ENCODE measurements at places on chromosomes 2 and 18.
A peak's percentile ranks its signal among the peaks of the same experiment; 100 is the strongest.

- DNase-seq: no peak
Measured at GRCh38 chr2:46387886-46388515, 90.8 kb downstream of the EPAS1 start.

- peak; percentile 21 for DNase-seq
Measured at GRCh38 chr18:63439334-63439733, 17.1 kb upstream of the VPS4B start.

DNA sequence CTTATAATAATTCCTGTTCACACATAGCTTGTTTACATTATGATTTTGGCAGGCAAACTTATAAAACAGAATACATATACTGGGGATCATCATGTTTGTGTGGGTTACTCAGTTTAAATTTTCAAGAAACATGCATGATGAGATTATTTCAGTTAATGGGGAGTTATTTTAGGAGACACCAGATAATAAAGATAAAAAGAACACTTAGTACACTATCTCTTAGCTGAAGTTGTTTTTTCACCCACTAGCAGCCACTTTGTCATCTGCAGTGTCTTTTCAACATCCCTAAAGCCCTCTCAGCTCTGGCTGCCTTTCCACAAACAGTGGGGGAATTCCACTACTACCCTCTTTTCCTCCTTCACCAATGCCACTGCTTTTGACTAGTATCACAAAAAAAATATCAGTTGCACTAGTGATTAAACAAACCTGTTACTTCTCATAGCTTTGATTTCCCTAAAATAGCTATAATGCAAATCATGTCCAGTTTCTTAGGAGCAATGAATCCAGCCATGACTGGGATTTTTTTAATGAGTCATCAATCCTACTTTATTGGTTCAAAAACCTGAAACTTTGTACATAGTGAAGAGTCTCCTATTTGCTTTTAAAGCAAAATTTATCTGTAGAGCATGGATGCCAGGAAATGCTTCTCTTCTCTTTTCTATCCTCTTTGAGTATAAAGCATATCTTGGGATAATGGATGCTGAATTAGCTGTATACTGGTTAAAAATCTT, 156.7 kb upstream of the TFPI start:
- no peak for DNase-seq

- no peak for DNase-seq
Measured at GRCh38 chr2:131557558-131558321, 30.1 kb downstream of the CCDC74A start.

DNA sequence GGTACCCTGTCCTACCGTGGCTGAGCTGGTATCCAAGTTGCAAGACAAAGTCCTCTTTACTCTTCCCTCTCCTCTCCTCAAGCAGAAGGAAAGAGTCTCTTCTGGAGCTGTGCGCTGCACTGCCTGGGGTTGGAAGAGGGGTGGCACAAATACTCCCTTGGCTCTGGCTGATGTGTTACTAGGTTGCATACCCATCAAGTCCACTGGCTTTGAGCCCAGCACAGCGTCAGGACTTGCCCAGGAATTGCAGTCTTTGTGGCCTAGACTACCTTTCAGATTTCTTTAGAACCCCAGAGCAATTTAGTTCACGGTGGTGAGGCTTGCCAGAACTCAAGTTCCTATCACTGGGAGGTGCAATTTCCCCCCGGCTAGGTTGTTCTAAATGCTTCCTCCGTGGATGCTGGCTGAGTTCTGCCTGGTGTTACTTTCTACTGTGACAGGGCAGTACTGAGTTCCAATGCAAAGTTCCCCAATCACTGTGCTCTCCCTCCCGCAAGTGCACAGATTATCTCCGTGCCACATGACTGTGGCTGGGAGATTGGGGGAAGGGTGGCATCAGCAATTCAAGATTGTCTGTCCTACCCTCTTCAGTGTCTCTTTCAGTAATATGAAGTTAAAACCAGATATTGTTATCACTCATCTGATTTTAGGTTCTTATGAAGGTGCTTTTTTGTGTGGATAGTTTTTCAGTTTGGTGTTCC, 13.4 kb downstream of the MYO3B start:
- no peak for DNase-seq

GRCh38 chr2:208782097-208782496, 375.5 kb downstream of the PTH2R start:
- no peak for DNase-seq

- DNase-seq: no peak
Measured at GRCh38 chr2:2941205-2941604, 436.4 kb downstream of the EIPR1 start.

DNA sequence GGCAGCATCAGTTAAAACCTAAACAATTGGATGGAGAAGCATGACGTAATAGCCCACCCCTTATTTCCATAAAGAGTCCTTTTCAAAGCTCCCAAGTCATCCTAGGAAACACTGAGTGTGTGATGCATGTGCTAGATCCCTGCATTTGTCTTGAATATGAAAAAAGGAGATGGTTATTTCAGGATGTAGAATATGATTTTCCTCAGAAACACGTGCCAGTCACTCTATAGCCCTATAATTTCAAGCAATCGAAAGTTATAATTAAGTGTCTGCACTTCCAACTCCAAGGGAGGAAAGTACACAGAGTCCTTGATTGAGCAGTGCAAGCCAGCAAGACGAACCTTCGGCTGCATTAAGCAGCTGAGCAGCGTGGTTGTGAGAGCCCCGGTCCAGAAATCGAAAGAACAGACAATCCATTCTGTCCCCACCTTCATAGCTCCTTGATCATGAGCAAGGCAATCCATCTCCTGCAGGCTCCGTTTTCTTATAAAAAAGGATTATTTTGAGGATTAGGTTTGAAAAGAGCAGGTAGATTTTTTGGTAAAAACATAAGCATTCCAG, 287.7 kb downstream of the FBXO15 start:
- no peak for DNase-seq

DNA sequence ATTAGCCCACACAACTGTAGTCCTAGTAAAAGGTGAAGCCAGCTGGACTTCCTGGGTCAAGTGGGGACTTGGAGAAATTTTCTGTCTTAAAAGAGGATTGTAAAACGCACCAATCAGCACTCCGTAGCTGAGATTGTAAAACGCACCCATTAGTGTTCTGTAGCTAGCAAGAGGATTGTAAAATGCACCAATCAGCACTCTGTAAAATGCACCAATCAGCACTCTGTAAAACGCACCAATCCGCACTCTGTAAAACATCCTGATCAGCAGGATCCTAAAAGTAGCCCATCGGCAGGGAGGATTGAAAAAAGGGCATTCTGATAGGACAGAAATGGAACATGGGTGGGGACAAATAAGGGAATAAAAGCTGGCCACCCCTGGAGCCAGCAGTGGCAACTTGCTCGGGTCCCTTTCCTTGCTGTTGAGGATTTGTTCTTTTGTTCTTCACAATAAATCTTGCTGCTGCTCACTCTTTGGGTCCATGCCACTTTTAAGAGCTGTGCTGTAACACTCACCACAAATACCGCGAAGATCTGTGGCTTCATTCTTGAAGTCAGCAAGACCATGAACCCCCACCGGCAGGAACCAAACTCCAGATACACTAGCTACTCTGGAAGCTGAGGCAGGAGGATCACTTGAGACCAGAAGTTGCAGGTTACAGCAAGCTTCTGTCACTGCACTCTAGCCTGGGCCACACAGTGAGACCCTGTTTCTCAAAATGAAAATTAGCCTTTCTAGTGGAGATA, 102.6 kb downstream of the HS6ST1 start:
- DNase-seq: no peak

DNA sequence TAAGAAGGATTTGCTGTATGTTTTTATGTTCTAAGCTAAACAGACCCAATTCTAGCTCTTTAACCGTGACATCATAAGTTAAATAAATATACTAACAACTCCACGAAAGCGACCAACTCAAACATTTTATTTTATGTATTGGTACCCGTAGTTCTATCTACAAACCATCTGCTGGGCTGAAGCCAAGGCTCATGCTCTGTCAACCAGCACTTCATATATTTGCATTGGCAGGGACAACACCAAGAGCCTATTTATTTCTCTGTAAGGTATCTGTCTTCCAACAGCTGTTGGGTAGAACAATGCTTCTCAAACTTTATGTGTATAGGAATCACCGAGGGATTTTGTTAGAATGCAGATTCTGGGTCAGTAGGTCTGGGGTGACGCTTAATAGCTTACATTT, 64.5 kb downstream of the PID1 start:
- no peak for DNase-seq

GRCh38 chr18:42156281-42156680, 201.2 kb downstream of the PIK3C3 start:
- no peak for DNase-seq

DNA sequence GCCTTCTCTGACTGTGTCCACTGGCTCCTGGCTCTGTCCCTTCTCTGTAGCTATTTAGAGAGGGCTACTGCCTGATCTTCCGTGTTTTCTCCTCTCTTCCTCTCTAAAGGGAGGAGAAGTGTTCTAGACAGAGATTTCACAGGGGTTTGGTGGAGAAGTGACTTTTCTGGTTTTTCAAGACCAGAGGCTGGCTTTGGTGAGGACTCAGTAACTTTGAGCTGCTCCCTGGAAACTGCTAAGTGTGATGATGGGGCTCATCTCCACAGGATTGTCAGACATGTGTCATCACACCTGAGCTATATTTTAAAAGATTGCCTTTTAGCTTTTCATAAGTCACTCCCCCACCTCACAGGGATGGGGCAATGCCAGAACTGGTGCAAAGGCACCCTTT, 6.2 kb downstream of the MAL start:
- no peak for DNase-seq

DNA sequence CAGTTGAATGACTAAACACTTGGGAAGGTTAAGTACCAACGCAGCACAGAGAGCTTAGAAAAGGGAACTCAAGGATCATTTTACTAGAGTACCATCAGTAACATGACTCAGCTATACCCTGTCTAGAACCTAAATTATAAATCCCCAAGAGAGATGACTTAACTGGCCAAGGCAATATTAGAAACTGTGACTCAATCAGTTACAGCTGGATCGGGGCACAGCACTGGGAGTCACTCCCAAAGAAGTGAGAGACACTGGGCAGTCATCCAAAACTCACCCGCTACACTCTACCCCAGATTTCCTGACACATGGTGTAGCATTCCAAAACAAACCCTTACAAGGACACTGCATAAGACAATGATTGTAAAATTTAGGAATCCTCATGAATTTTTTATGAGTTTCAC, 17.7 kb downstream of the IWS1 start:
- DNase-seq: no peak

GRCh38 chr2:233756429-233757081, 3.5 kb upstream of the UGT1A1 start:
- DNase-seq: no peak
